Progenitor cell of endocrine pancreas (in vitro differentiated cells): ENCODE measurements at places on chromosomes 2 and 18.

DNA sequence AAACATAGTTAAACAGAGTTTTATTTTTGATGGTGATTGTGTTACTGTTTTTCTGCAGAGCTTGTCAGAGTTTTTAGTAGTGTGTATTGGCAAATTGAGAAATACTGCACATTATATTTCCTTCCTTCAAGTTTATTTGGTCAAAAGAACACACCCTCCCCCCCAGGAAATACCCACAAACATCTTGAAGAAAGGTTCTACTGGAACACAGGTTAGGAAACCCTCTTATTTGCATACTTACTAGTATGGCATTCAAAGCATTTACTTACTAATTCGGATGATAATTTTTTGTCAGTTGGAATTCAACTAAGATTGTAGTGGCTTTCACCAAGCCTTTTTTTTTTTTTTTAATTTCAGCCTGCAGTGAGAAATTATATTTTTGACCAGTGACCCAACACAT lies 9.1 kb downstream of the CAB39 start:
- H3K27me3 ChIP-seq = no peaks in the 10 kb centered on the region
- peaks cover 11% of the 10 kb centered on the region for H3K36me3 ChIP-seq
- DNase-seq = no peak
- peaks cover 3% of the 10 kb centered on the region for H3K4me1 ChIP-seq

DNA sequence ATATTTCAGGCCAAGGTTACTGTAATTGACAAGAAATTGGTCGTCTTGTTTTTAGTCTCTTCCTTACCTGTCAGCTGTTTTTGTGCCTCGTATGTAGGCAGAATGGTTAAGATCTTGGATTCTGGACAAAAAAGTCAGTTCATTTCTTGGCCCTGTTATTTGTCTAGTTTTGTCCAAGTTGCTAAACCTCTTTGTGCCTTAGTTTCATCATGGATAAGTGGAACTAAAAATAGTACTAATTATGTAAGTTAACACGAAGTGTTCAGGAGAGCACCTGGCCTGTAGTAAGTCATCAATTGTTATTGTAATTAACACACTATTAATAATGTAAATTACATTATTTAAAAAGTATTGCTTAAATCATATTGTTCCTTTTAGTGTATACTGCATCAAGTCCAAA lies 148.0 kb downstream of the PARD3B start:
- peaks cover 13% of the 10 kb centered on the region for H3K4me1 ChIP-seq
- H3K36me3 ChIP-seq = peaks cover 1% of the 10 kb centered on the region
- H3K27me3 ChIP-seq = no peaks in the 10 kb centered on the region
- no peak for DNase-seq

GRCh38 chr18:62730941-62731340 lies 15.6 kb downstream of the PHLPP1 start:
- H3K36me3 ChIP-seq = peaks cover 14% of the 10 kb centered on the region
- H3K4me1 ChIP-seq = peaks cover 5% of the 10 kb centered on the region
- no peak overlapping the region for H3K27ac ChIP-seq
- no peaks in the 10 kb centered on the region for H3K27me3 ChIP-seq

DNA sequence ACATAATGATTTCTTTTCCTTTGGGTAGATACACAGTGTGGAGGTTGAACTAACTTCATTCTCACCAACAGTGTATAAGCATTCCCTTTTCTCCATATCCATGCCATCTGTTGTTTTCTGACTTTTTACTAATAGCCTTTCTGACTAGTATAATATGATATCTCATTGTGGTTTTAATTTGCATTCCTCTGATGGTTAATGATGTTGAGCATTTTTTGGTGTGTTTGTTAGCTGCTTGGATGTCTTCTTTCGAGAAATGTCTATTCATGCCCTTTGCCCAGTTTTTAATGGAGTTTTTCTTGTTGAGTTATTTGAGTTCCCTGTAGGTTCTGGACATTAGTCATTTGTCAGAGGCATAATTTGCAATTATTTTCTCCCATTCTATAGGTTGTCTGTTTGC lies 59.8 kb downstream of the MARCHF4 start:
- peaks cover 21% of the 10 kb centered on the region for H3K27me3 ChIP-seq
- H3K27ac ChIP-seq = no peak overlapping the region
- H3K4me3 ChIP-seq = no peak overlapping the region

DNA sequence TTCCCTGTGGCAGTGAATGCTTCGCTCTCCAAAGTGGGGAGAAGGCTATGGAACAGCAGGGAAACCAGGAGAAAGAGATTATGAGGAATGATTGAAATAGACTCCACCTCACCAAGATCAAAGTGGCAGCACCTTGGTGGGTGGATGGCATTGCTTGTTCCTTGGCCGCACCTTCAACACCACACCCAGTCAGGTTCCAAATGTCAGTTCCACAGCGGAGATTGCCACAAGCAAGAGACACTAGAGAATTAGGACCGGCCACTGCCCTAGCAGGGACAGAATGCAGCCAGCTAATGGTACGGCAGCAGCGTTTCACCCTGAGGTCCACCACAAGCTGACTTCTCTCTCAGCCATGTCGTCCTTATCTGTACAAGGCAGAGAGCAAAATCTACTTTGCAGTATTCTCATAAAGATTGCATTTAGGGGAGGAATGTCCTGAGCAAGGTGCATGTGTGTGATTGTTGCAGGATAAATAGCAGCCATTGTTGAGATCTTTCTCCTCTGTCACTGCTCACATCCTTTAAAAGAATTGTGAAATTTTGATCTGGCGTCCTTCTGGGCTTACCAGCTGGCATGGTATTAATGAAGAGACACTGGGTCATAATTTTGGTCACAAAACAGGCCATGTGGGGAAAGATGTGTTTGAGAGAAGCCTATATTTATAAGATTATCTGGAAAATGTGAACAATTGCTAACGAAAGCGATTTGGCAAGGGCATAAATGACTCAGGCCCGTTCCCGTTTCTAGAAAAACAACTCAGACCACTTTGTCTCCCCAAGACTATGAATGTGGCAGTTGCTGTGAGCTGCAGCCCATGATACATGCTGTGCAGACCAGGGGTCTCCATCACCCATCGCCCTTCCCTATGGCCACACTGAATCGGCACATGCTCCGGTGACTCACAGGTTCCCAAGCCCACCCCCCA lies 228.6 kb upstream of the ID2 start:
- DNase-seq = no peak
- H3K27ac ChIP-seq = no peak overlapping the region
- H3K4me3 ChIP-seq = no peak overlapping the region
- peaks cover 1% of the 10 kb centered on the region for H3K36me3 ChIP-seq

- H3K27ac ChIP-seq = no peak overlapping the region
- no peak for DNase-seq
- H3K4me1 ChIP-seq = no peaks in the 10 kb centered on the region
- H3K27me3 ChIP-seq = no peaks in the 10 kb centered on the region
- peaks cover 2% of the 10 kb centered on the region for H3K36me3 ChIP-seq
These were observed 18.6 kb upstream of the PEX13 start for GRCh38 chr2:60998628-60999545.

- no peaks in the 10 kb centered on the region for H3K36me3 ChIP-seq
- DNase-seq = no peak
- no peak overlapping the region for H3K27ac ChIP-seq
- H3K27me3 ChIP-seq = peaks cover 3% of the 10 kb centered on the region
These were observed 164.0 kb downstream of the RDH14 start for GRCh38 chr2:18396329-18397010.

GRCh38 chr2:207333599-207334300 lies 168.0 kb upstream of the KLF7 start:
- H3K4me3 ChIP-seq = no peak overlapping the region
- H3K36me3 ChIP-seq = no peaks in the 10 kb centered on the region
- peaks cover 26% of the 10 kb centered on the region for H3K27me3 ChIP-seq
- no peak overlapping the region for H3K27ac ChIP-seq
- DNase-seq = no peak

DNA sequence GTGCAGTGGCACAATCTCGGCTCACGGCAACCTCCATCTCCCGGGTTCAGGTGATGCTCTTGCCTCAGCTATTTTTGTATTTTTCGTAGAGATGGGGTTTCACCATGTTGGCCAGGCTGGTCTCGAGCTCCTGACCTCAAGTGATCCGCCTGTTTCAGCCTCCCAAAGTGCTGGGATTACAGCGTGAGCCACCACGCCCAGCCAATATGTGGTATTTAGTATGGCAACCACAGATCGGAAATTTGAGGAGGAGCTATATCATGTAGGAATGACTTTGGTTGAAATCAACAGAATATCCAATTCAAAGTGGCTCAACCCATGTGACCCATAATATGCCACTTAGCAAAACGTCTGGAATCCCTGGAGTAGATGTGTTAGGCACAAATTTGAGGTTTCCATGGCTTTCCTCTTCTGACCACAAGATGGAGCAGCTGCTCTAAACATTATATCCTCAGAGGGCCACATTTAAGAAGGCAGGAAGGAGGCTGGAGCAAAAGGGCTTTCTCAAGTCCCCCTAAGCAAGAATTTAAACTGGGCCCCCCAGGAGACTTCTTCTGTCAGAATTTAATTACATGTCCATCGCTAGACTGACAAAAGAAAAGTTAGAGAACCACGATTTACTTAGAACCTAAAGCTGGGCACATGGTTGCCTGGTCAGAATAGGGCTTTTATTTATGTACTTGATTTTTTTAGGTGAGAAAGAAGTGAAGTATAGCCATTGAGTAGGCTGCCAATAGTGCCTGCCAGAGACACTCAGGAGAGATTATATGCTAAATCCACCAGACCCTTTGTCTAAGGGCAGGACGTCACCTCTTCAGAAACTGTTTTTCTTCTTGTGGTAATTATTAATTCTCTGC lies 49.6 kb upstream of the ITSN2 start:
- H3K27me3 ChIP-seq = peaks cover 5% of the 10 kb centered on the region
- no peak overlapping the region for H3K27ac ChIP-seq
- H3K4me1 ChIP-seq = peaks cover 2% of the 10 kb centered on the region
- DNase-seq = no peak
- H3K36me3 ChIP-seq = no peaks in the 10 kb centered on the region

GRCh38 chr18:78607221-78607620 lies 372.4 kb upstream of the SALL3 start:
- no peaks in the 10 kb centered on the region for H3K4me1 ChIP-seq
- no peak overlapping the region for H3K4me3 ChIP-seq
- no peaks in the 10 kb centered on the region for H3K36me3 ChIP-seq
- no peak for DNase-seq
- H3K27me3 ChIP-seq = peaks cover 8% of the 10 kb centered on the region

DNA sequence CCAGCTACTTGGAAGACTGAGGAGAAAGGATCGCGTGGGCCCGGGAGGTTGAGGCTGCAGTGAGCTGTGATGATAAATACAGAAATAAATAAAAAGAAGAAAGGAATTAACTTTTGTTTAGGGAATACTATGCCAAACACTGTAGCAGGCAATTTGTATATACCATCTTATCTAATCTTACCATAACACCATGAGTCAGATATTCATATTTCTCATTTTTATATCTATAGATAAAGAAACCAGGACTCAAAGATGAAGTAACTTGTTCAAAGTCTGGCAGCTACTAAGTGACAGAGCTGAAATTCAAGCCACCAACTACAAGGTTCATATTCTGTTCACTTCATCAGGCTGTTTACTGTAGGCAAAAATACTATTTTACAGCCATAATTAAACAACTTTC lies 119.2 kb upstream of the SLC39A10 start:
- no peak overlapping the region for H3K27ac ChIP-seq
- H3K36me3 ChIP-seq = no peaks in the 10 kb centered on the region

DNA sequence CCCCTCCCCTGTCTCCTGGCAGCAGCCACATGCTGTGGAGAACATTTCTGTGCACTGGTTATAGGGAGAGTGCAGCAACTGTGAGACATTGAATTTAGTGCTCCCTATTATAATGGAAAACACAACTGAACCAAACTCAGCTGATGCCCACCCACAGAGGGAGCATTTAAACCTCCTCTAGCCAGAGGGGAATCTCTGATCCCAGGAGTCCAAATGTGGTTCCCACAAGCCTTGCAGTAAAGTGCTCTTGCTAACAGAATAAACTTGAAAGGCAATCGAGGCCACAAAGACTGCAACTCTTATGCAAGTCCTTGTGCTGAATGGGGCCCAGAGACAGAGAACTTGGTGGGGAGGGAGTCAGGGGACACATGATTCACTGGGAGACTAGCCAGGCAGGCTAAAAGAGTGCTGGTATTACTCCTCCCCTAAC lies 638.8 kb upstream of the VRK2 start:
- H3K27me3 ChIP-seq = no peaks in the 10 kb centered on the region
- no peak overlapping the region for H3K4me3 ChIP-seq
- no peak for DNase-seq
- H3K27ac ChIP-seq = no peak overlapping the region
- H3K4me1 ChIP-seq = no peaks in the 10 kb centered on the region

GRCh38 chr2:45851111-45851510 lies 199.6 kb downstream of the PRKCE start:
- DNase-seq = no peak
- no peaks in the 10 kb centered on the region for H3K36me3 ChIP-seq
- H3K4me1 ChIP-seq = peaks cover 14% of the 10 kb centered on the region
- no peak overlapping the region for H3K4me3 ChIP-seq

- H3K27me3 ChIP-seq = peaks cover 3% of the 10 kb centered on the region
- no peaks in the 10 kb centered on the region for H3K36me3 ChIP-seq
- no peak overlapping the region for H3K4me3 ChIP-seq
- no peak for DNase-seq
- H3K4me1 ChIP-seq = no peaks in the 10 kb centered on the region
These were observed 270.7 kb downstream of the ALK start for GRCh38 chr2:29650631-29651097.

- no peaks in the 10 kb centered on the region for H3K4me1 ChIP-seq
- no peak overlapping the region for H3K4me3 ChIP-seq
These were observed 134.7 kb downstream of the LDLRAD4 start for GRCh38 chr18:13353084-13353823.

DNA sequence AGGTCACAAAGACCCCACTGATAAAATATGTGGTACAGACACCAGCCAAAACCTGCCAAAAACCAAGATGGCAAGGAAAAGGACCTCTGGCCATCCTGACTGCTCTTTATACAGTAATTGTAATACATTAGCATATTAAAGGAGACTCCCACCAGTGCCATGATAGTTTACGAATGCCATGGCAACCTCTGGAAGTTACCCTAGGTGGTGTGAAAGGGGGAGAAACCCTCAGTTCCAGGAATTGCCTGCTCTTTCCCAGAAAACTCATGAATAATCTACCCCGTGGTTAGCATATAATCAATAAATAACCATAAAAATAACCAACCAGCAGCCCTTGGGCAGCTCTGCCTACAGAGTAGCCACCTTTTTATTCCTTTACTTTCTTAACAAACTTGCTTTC lies 129.8 kb upstream of the EPB41L3 start:
- no peak overlapping the region for H3K27ac ChIP-seq
- no peaks in the 10 kb centered on the region for H3K36me3 ChIP-seq
- H3K4me1 ChIP-seq = no peaks in the 10 kb centered on the region
